Dorsolateral prefrontal cortex (tissue), 122 donors: ENCODE measurements at places on chromosomes 4 and X.

DNA sequence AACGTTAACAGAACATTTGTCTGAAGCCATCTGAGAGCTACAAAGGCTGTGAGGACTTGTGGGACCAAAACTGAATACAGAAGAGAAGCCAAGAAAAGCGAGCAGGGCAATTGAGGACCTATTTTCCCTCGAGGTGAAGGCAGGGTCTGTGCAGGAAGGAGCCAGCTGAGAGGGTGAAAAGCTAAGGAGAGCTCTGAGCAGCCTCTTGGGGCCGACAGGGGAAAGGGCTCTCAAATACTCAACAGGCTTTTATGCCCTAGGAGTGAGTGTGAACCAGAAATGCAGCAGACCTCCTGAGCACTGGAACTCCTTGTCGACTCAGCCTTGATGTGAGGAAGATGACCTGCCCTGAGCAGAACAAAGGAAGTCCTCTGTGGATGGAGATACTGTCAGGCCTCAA is 54.2 kb downstream of the C4orf50 start:
- DNase-seq = no peak

GRCh38 chrX:30150196-30150895 is 65.0 kb upstream of the MAGEB2 start:
- DNase-seq = no peak

GRCh38 chr4:185774845-185775680 is 36.9 kb downstream of the SORBS2 start:
- no peak for DNase-seq

GRCh38 chr4:130995988-130996387 is 1900.0 kb downstream of the C4orf33 start:
- DNase-seq = no peak

DNA sequence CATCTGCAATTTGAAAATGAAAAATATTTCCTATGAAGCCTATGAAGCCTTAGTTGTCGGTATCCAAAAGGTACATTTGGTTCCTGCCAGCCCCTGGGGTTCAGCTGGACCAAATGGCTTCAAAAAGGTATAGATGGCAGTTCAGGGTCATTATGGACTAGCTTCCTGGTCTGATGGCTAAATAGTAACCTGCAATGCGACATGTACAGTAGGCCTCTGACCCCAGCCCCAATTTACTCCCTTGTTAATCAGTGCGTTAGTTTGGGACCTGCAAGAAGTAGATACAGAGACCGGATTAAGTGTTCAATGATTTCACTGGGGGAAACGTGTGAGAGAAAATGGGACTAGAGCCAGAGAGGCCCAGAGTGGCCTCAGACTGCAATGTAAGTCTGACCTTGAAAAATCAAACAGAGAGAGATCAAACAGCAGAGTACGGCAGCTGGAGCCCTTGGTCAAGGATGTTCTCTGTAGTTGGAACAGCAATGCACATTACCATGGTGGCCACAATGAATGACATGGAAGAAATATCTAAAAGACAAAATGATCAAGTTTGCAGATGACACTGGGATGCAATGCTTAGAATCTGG is 115.0 kb upstream of the MBNL3 start:
- no peak for DNase-seq

DNA sequence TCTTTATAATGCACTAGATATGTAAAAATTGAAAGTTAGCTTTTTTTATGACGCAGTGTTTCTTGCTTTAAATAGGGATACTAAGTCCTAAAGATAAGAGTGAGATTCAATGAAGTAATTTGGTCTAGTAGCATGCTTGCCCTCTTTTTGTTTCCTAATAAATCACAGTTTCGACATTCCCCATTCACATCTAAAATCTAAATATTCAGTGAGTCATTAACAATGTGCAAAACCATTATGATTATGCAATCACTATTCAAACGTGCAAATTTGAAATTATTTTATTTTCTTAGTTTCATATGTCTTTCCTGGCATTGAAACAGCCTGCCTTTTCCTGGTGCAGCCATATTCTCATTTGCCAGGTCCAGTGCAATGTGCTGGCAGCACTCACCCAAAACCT is 1350.5 kb upstream of the PABPC4L start:
- DNase-seq = no peak

DNA sequence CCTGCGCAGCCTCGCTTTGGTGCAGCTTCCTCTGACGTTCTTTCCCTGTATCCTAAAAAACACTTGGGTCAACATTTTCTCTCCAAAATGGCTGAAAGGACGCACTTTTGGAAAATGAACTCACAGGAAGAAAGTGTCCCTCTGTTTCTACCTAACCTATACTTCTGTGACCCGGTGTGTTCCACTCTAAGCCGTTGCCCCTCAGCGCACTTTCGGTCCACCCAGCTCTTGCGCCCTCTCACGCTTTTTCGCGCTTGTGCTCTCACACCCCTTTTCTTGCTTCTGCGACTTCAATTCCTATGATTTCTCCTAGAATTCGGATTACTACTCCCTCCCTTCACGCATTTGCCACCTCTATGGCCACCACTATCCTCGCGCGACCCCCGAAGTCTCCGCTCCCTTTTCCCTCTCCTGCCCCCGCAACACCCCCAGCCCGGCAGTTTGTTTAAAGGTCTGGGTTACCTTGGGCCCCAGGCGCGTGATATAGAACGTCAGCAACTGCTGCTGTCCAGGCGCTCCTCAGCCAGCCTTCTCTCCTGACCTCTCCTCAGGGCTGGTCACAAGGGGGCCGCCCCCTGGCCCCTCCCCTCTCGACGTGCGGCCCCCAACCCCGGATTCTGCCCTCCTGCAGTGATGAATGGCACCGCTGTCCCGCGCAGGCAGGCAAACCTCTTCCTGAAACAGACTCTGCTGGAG is at the start of gene USP51:
USP51 (minus strand) TSS at position 535 of the 696 bp plus-strand sequence. CDS start 909 bp downstream, outside the sequence.
- DNase-seq = peak; percentile 49

DNA sequence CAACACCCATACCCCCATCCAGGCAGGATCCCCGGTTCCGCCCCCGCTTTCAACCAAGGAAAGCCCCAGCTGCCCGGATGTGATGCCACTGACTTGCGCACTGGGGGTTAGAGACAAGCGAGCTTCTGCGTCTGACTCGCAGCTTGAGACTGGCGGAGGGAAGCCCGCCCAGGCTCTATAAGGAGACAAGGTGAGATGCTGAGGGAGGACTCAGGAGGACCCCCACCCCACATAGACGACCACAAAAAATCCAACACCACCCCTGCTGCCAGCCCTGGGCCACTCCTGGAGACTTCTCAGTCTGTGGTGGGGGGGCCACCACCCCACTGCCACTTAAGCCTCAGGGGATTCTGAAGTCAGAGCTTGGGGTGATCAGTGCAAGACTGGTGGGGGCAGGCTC is at the start of gene MAGEA4:
MAGEA4 (plus strand) TSS at position 110 of the 400 bp plus-strand sequence. CDS start 10,776 bp downstream, outside the sequence.
- no peak for DNase-seq

GRCh38 chr4:174201871-174202270 is 81.6 kb downstream of the FBXO8 start:
- no peak for DNase-seq

- DNase-seq = peak; percentile 37
Measured at GRCh38 chr4:122583906-122584305, 37.0 kb downstream of the IL21 start.

DNA sequence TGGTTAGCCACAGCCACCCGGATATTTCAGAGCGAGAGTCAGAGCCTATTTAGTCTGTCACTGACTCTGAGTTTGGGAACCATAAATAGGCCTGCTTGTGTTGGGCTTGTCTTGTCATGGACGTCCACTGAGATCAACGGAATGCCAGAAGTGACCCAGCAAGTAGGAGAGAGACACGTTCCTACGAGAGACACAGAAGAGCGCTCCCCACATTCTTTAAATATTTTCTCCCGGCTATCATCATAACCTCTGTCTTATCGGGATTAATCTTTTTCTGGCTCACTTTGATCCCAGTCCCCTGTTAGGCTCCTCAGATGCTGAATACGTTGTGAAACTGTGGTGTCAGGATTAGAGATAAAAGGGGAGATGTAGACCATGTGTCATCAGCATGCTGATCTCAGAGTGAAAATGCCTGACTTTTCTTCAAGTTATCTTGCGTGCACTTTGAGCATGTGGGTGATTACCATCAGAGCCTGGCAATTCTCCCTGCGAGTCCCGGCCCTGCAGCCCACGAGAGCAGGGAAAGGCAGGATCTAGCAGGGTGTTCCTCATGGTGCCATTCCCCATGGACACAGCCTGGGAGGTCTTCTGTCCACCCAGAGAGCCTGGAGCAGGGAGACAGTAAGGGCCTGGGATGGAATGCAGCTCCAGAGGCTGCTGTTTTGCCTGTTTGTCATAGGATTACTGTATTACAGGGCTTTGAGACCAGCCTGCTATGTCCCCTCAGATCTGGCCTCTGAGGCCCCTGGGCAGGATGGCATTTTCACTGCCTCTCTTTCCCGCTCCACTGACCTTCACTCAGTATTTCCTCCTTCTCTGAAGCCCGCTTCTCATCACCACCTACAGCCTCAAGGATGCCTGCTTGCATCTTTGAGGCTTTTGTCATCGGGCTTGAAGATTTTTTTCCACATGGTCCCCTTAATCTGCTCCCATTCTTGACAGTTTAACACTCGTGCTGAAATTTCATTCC is 2.8 kb upstream of the TENM3 start:
- no peak for DNase-seq

DNA sequence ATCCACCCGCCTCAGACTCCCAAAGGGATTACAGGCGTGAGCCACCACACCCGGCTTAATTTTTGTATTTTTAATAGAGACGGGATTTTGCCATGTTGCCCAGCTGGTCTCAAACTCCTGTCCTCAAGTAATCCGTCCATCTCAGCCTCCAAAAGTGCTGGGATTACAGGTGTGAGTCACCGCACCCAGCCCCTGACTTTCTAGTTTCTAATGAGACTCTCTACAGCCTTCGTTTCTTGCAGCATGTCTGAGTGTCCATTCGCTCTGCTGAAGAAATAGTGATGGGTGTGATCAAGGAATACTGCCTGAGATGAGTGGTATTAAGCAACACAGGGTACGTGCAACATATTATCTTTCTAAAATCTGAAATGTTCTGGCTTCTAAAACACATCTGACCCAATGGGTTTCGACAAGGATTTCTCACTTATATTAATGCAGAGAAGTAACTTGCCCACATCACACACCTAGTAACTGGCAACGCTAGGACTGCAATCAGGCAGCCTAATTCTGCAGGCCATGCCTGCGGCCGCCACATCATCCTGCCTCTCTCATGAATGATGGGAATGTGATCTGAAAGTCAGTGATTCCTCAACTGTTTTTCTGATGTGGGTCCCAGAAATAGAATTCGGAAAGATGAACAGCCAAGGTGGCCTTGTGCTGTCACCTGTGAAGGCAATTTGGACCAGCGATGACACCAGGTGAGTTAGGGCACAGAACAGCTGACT is 74.3 kb downstream of the RBM47 start:
- no peak for DNase-seq

GRCh38 chr4:84221704-84222103 is 277.4 kb downstream of the NKX6-1 start:
- no peak for DNase-seq

DNA sequence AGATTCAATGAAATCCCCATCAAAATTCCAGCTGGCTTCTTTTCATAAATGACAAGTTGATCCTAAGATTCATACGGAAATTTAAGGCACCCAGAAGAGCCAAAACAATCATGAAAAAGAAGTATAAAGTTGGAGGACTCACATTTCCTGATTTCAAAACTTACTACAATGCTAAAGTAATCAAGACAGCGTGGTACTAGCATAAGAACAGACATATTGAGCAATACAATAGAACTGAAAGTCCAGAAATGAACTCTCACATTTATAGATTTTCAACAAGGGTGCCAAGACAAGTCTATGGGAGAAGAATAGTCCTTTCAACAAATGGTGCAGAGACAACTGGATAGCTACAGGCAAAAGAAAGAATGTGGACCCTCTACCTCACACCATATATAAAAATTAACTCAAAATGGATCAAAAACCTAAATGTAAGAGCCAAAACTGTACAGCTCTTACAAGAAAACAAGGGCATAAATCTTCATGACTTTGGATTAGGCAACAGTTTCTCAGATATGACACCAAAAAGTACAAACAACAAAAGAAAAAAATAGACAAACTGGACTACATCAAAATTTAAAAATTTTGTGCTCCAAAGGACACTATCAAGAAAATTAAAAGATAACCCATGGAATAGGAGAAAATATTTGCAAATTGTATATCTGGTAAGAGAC is 28.5 kb downstream of the SASH3 start:
- no peak for DNase-seq

DNA sequence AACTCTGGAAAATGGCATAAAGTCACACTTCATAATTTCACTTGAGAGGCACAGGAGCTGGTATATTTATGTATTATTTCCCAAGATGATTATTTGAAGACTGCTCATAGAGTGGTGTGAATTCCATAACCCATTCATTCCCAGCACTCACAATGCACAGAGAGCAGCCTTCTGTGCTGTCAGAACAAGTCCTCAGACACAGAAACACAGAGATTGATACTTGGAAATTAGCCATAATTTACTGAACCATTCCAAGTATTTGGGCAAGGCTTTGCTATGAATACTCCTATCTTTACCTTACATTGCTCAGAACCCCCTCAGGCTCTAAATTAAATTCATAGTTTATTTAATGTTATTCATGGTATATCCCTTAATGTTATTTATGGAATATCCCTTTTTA is 53.6 kb downstream of the PABPC4L start:
- DNase-seq = no peak

DNA sequence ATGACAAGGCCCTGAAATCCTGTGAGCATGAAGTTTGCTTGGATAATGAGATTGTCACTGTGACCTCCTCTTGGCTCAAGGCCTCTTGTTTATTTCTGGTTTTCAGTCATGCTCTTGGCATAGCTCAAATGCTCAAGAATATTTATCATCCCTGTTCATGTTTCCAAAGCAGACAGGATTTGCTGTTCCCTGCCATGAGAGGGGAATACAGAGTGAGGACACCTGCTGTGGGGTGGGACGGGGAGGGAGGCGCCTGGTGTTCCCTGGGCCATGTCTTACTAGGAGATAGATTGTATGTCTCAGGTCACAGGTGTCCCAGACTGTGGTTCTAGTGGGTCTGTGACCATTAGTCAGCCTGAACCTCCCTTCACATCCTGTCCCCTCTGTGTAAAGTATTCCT is 34.9 kb upstream of the SH3RF1 start:
- no peak for DNase-seq

- DNase-seq = no peak
Measured at GRCh38 chrX:1734806-1735205, 119.9 kb downstream of the ASMT start.

- DNase-seq = no peak
Measured at GRCh38 chrX:109632906-109633504, 8.0 kb upstream of the KCNE5 start.

GRCh38 chrX:136047016-136047642 is 61.9 kb downstream of the SLC9A6 start:
- DNase-seq = no peak
